ENCODE measurements at places on chromosomes 6 and 20. TPM values are rescaled to one million over a fixed set of nuclear protein-coding genes. Genes with fewer than 3 reads are reported as not detected.

DNA sequence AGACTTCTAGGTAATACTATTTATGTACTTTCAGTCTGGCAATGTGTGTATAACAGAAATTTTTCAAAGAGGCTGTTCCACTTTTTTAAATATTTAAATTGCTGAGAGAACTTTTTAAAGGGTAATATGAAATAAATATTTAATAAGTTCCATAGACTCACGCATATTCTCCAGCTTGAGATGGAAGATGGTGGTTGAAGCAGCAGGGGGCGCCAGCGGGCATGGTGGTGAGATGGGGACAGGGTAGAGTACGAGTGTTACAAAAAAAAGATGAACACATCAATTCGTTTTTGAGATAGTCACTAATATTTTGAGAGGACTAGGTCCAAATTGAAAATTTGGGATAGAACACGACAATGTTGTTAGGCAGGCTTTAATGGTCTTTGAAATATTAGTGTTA is 68.4 kb downstream of the RSPO3 start:
- H3K36me3 ChIP-seq = no peaks in the 10 kb centered on the region
- H3K4me3 ChIP-seq = no peak overlapping the region
- H3K27me3 ChIP-seq = no peaks in the 10 kb centered on the region
- no peaks in the 10 kb centered on the region for H3K4me1 ChIP-seq
- DNase-seq = peak; percentile 37

GRCh38 chr6:128461501-128461900 is 58.9 kb downstream of the PTPRK start:
- no peaks in the 10 kb centered on the region for H3K4me1 ChIP-seq
- no peak overlapping the region for H3K4me3 ChIP-seq
- no peaks in the 10 kb centered on the region for H3K36me3 ChIP-seq
- H3K27me3 ChIP-seq = no peaks in the 10 kb centered on the region
- DNase-seq = no peak
- H3K27ac ChIP-seq = no peak overlapping the region

DNA sequence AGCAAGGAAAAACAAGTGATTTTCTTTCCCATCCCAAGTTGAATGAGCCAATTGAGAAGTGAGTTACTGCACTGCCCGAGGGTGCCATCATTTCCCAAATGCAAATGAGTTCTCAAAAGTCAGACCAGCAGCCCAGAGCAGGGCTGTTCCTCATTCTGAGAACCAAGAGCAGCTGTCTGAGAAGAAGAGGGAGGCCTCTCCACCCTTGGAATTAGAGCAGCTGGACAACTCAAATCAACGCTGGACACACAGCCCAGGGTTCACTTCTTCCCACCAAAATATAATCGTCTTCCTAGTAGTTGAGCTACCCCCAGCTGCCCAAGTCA is 4.6 kb upstream of the PREX1 start:
- H3K4me1 ChIP-seq = no peaks in the 10 kb centered on the region
- no peak overlapping the region for H3K27ac ChIP-seq
- H3K27me3 ChIP-seq = no peaks in the 10 kb centered on the region
- no peak overlapping the region for H3K4me3 ChIP-seq
- H3K36me3 ChIP-seq = no peaks in the 10 kb centered on the region

GRCh38 chr6:23584134-23584763 is 541.8 kb upstream of the NRSN1 start:
- H3K36me3 ChIP-seq = no peaks in the 10 kb centered on the region
- no peak overlapping the region for H3K27ac ChIP-seq
- H3K4me1 ChIP-seq = no peaks in the 10 kb centered on the region
- H3K27me3 ChIP-seq = no peaks in the 10 kb centered on the region
- DNase-seq = no peak

GRCh38 chr6:99344289-99344688 is 5.2 kb downstream of the FAXC start:
- H3K27me3 ChIP-seq = peaks cover 17% of the 10 kb centered on the region
- DNase-seq = no peak
- no peaks in the 10 kb centered on the region for H3K36me3 ChIP-seq
- peaks cover 4% of the 10 kb centered on the region for H3K4me1 ChIP-seq

DNA sequence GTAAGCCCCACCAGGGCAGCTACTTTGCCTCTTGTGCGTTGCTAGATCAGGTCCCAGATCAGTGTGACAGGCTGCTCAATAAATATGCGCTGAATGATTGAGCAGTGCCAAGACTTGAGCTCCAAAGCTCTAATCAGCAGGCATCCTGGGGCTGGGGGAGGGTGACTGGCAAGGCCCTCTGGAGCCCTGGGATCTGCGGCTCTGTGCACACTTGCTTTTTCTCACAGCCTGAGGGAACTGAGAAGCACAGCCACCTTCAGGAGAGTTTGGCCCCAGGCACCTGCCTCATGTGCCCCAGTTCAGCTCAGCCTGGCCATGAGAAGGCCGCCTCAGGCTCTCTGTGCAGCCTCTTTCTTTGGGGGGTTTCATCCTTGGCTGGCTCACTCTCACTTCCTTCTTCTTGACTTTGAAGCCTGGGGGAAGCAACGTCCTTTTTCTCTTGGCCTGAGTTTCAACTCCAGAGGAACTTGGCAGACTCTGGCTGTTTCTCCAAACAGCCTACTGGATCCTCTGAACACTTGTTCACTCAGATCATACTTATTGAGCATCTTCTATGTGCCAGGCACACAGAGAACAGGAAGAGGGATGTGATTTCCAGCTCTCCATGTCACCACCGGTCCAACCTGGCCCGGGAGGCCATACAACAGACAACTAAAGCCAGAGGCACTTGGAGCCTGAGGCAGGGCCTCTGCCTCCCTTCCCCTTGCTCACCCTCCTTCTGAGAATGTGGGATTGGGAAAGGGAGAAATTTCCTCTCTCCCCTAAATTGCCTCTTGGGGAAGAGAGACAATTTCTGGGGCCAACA is 114.0 kb downstream of the VEGFA start:
- no peak overlapping the region for H3K27ac ChIP-seq
- H3K4me3 ChIP-seq = no peak overlapping the region
- no peaks in the 10 kb centered on the region for H3K4me1 ChIP-seq
- no peaks in the 10 kb centered on the region for H3K27me3 ChIP-seq
- H3K36me3 ChIP-seq = no peaks in the 10 kb centered on the region

DNA sequence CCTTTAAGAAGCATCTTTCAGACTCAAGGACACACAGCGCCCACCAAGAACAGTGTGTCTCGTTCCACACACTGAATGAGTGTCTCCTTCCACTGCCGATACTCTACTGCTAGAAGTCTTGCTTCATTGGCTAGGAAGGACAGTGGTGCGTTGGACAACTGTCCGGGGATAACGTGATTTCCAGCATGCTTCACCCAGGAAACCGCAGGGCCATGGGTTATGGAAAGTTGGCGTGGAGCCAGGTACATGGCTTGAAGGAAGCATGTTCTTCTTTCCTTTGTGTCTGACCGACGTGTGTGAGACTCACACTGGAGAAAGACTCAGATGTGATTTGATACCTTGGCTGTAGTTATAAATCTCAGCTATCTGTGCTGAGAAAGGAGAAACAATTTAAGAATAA is 73.2 kb downstream of the SMOC2 start:
- peaks cover 7% of the 10 kb centered on the region for H3K27me3 ChIP-seq
- no peak for DNase-seq
- H3K27ac ChIP-seq = no peak overlapping the region
- H3K36me3 ChIP-seq = no peaks in the 10 kb centered on the region

DNA sequence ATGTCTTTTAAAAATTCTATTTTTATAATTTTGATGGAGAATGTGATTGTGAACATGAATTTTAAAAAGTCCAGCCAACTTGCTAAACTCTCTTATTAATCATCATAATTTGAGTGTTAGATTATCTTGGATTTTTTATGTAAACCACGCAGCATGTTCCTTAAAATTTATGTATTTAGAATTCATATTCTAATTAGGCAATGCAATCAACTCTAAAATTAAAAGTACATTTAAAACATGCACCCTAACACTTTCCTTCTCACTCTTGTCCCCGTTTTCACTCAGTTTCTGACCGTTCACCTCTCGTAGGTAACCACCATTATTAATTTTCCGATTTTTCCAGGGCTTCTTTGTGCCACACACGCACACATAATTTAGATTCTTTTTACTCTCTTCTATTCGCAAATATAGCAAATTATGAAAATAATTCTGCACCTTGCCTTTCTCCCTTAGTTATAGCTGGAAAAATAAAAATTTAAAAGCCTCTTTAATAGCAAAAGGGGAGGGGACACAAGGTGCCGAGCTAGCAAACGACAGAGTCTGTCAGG is 329 bp upstream of the ZKSCAN3 start:
- peak overlapping the region; percentile 75 for H3K4me3 ChIP-seq
- no peaks in the 10 kb centered on the region for H3K27me3 ChIP-seq
- peaks cover 14% of the 10 kb centered on the region for H3K4me1 ChIP-seq
- peaks cover 2% of the 10 kb centered on the region for H3K36me3 ChIP-seq
- DNase-seq = no peak

DNA sequence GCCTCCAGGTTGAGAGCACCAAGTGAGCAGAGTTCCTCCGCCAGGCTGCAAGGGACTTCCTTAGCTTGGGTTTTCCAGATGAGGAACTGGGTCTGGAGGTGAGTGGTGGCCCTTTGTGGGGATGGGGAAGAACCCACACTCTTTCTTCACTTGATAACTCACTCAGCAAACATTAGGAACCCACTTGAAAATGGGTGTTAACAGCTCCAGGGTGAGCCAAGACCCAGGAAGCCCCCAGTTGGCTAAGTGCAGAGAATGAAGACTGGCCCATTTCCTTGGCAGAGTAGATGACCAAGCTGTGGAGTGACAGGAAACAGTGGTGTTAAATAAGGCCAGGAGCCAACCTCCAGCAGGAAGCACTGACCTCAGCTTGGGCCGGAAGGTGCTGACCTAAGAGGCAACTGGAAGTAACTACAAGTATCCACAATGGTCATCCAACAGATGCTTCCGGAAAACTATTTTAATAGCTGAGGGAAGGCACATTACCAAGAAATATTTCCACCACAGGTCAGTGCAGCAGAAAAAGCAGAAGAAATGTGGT is 22.7 kb downstream of the MRPL14 start:
- no peaks in the 10 kb centered on the region for H3K27me3 ChIP-seq
- H3K27ac ChIP-seq = no peak overlapping the region
- DNase-seq = no peak
- H3K36me3 ChIP-seq = peaks cover 29% of the 10 kb centered on the region
- H3K4me3 ChIP-seq = no peak overlapping the region

DNA sequence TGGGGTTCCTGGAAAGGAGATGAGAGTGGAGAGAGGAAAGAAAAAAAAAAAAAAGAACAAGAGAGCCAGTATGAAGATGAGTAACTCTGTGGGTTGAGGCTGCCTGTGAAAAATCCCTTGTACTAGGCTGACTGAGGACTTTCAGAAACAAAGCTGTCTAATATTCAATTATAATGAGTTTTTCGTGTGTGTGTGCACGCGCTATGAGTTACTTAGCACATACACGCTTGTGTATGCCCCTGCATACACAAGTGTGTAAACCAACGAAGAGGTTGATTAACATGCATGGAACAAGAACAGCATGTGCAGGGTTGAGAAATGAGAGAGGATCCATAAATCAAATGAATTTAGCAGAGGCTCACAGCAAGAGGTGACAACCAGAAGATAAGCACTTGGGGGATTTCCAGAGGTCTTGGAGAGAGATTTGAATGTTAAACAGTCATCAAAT is 4.8 kb upstream of the RBPJL start:
- H3K27ac ChIP-seq = no peak overlapping the region
- peaks cover 52% of the 10 kb centered on the region for H3K27me3 ChIP-seq
- no peak for DNase-seq

DNA sequence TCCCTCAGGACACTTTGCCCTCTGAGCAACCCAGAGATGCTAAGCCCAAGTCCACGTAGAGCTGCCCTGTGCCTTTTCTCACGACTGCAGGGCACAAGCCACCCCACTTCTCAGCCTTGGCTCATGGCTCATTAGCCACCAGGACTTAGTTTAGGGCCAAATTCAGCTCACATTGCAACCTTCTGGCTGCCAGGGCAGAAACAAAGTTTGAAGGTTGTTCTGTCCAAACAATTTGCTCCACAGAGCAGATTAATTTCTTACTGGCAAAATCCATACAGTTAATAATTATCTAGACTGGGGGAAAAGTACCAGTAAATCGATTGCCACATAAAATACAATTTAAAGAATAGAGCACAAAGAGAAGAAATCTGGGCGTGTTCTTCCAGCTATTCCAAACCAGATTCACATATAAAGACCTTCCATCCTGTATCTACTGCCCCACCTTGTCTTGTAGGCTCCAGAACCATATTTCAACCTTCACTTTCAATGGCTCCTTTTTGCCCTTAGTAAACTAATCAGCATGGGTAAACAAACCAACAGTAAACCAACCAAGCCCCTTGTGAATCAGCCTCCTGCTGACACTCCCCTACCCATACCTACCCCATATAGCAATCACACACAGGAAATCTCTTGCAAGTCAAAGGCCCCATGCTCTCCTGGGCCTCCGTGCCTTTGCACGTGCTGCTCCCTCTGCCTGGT is 101.9 kb downstream of the QRSL1 start:
- H3K27ac ChIP-seq = no peak overlapping the region
- H3K36me3 ChIP-seq = no peaks in the 10 kb centered on the region
- no peaks in the 10 kb centered on the region for H3K4me1 ChIP-seq
- no peaks in the 10 kb centered on the region for H3K27me3 ChIP-seq

DNA sequence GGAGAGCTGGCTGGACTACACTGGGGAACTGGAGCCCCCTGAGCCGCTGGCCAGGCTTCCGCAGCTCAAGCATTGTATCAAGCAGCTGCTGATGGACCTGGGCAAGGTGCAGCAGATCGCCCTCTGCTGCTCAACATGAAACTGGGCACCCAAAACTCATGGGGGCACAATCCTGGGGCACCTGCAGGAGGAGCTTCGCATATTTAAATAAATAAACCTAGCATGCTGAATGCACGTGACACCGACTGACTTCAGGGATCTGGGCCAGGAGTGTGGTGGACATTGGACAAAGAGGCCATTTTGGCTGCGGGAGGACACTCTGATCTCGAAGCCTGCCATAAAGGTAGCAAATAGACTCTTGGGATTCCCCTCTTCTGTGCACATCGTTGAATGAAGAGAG is 6.8 kb downstream of the SCAND1 start:
- no peaks in the 10 kb centered on the region for H3K27me3 ChIP-seq
- peak overlapping the region; percentile 5 for H3K27ac ChIP-seq
- H3K36me3 ChIP-seq = no peaks in the 10 kb centered on the region
- no peak for DNase-seq
- H3K4me1 ChIP-seq = peaks cover 9% of the 10 kb centered on the region
- no peak overlapping the region for H3K4me3 ChIP-seq

- no peaks in the 10 kb centered on the region for H3K4me1 ChIP-seq
- no peak overlapping the region for H3K4me3 ChIP-seq
- H3K27me3 ChIP-seq = no peaks in the 10 kb centered on the region
Observed at GRCh38 chr20:17024513-17025119, 202.2 kb upstream of the PCSK2 start.

GRCh38 chr6:80608881-80609280 is 502.4 kb downstream of the BCKDHB start:
- H3K27me3 ChIP-seq = no peaks in the 10 kb centered on the region
- no peak for DNase-seq
- no peaks in the 10 kb centered on the region for H3K4me1 ChIP-seq

GRCh38 chr6:149560736-149561135 is 5.4 kb upstream of the GINM1 start:
- DNase-seq = peak; percentile 8
- H3K27me3 ChIP-seq = peaks cover 3% of the 10 kb centered on the region
- no peak overlapping the region for H3K27ac ChIP-seq
- H3K4me1 ChIP-seq = peaks cover 5% of the 10 kb centered on the region
- H3K36me3 ChIP-seq = no peaks in the 10 kb centered on the region
- H3K4me3 ChIP-seq = no peak overlapping the region

ABHD16B gene
- not detected for total RNA-seq

MEI4 gene
- not detected for total RNA-seq

NKAPL gene
- total RNA-seq = not detected

DDX43 gene
- 2.7 TPM for total RNA-seq

CENPW gene
- 1.4 TPM for total RNA-seq

CTCFL gene
- not detected for total RNA-seq

SLC17A3 gene
- total RNA-seq = 1.0 TPM

CABLES2 gene
- 6.2 TPM for total RNA-seq

FAXC gene
- not detected for total RNA-seq

BACH2 gene
- 81.9 TPM for total RNA-seq

SALL4 gene
- total RNA-seq = not detected
